ENCODE measurements at places on chromosomes 11 and 22. TPM values are rescaled to one million over a fixed set of nuclear protein-coding genes. Genes with fewer than 3 reads are reported as not detected.
A peak's percentile ranks its signal among the peaks of the same experiment; 100 is the strongest.

FREY1 gene
- 3.1 TPM for total RNA-seq

MOGAT2 gene
- total RNA-seq = not detected

CSNK2A3 gene
- not detected for total RNA-seq

DNA sequence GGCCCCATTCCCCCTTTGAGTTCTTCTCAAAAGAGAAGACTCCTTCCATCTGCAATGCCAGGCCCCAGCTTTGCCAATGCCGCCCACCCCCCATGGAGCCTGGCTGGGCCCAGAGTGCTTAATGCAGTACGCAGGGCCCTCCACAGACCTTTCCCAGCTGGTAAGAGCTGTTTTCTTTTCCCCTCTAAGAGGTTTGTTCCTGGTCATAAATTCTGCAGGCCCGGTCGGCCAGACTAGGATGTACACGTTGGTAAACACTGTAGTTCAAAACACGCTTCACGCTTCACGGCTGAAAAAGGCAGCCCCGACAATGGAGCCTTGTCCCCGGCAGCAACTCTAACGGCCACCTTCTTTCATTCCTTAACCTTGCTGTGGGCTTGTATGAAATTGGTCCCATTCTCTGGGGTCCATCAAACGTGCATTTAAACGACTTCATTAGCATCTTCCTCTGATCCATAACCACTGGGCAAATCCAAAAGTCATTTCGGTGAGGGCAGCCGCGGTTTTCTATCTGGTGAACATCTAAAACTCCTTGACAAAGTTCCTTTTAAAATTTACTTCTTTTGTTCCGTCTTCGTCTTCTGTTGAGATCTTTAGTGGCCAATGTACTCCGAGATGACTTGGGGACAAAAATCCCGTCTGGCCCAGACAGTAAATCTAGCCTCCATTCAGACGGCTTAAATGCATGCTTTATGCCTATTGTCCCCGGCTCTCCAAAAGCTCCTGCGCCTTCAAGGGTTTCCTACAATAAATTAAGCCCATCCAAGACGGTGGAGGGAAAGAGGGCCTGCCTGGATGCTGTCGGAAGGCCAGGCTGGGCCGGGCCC lies 60.0 kb upstream of the MYEOV start:
- DNase-seq = no peak

DNA sequence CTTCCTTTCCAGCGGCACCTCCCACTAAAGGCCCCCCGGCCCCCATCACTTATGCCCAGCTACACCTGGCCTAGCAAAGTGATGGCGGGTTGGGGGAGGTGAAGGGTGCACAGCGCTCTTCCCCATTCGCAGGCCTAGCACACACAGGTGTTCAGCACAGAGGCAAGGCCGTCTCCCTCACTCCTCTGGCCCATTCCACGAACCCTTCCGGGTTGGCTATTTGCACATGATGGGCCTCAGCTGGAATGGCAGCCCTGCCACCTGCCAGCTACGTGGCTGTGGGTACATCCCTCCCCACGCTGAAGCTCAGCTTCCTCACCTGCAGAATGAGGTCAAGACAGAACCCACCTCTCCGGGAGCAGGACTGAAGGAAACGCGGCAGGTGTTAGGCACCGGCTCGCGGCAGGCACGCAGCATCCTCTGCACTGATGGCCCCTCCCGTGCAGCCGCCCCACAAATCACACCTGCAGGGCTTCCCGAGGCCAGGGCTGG lies 4.8 kb downstream of the KIAA0930 start:
- DNase-seq = no peak

DNA sequence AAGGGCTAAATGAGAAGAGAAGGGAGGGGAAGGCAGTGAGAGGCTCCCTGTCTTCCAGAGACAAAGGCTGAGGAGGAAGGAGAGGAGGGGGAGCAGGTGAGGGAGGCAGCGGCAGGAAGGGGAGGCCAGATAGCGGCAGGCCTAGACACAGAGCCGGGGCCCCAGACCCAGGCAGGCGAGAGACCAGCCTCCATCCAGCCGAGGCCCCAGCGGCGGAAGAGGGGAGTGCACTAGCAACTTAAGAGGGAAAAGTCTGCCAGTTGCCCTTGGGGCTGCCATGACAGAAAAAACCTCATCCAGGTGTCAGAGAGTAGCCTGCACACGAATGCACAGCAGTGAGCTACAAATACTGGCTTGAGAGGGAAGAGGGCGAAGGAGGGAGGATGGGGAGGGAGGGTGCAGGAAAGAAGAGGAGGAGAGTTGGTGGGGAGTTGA lies 46.7 kb downstream of the IGLL1 start:
- peak; percentile 15 for DNase-seq

DNA sequence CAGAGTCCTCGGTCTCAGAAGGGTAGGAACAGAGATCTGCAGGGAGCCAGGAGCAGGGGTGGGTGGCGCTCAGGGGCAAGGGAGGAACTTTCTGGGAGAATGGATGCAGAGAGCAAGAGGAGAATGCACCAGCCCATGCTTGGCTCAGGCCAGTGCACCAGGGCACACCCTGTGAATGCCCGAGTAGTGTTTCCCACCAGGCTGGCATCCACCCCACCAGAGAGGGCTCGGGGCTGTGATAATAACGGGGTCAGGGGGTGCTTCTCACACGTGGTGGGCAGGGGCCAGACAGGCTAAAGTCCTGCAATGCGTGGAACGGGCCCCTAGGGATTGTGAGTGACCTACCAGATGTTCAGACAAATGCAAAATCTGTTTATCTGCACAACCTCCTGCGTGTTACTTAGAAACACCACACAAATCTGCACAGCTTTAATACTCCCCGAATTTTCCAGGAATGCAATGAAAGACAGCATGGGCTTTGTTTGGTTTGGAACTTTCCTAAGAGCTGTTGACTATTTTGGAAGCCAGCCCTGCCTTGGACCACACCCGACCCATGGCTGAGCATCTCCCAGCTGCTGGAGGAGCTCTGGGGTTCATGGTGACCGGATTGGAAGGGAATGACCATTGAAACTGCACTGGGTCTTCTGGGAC lies 368.3 kb downstream of the SHANK2 start:
- no peak for DNase-seq

GRCh38 chr11:11280826-11281225 lies 72.2 kb downstream of the CSNK2A3 start:
- no peak for DNase-seq

- peak; percentile 54 for DNase-seq
Measured at GRCh38 chr11:119741369-119742262, 12.6 kb upstream of the NECTIN1 start.

- DNase-seq = no peak
Measured at GRCh38 chr11:86064220-86064803, 4.6 kb downstream of the PICALM start.

GRCh38 chr11:14093065-14093464 lies 130.5 kb downstream of the SPON1 start:
- no peak for DNase-seq

- no peak for DNase-seq
Measured at GRCh38 chr22:44085743-44086270, 61.7 kb downstream of the PARVB start.

DNA sequence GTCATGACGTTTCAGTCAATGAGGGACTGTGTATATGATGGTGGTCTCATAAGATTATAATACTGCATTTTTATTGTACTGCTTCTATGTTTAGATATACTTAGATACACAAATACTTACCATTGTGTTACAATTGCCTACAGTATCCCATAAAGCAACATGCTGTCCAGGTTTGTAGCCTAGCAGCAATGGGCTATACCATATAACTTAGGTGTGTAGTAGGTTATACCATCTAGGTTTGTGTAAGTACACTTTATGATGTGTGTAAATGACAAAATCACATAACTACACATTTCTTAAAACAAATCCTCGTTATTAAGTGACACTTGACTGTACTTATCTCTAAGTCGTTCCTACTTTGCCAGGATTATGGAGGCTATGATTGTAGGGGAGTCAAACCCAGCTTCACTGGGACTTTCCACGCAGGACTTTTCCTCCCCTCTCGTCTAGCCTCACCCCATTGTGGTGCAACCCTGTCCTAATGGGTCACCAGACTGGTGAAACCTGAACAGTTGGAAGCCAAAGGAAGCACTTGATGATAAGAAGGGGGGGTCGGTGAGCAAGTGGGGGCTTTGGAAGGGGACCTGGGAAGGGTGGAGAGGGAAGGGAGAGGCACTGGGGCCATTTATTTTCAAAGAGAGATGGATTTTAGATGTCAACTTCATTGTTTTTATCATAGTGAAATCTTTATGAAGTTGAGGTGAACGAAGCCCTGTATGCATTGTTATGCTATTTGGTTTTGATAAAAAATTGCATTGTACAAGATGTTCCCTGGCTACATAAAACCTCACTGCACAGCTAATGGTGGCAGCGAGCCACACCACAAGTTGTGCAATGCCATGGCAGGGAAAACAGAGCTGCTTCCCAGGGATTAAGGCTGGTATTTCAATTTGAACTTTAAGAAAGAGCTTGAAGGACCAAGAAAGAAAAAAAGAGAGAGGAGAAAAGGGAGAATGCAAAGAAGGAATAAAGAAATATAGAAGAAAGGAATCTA lies 129.1 kb downstream of the EHF start:
- DNase-seq = no peak

- no peak for DNase-seq
Measured at GRCh38 chr11:116194156-116194904, 578.5 kb downstream of the BUD13 start.

GRCh38 chr22:23565915-23566704 lies 14.0 kb downstream of the IGLL1 start:
- DNase-seq = no peak

DNA sequence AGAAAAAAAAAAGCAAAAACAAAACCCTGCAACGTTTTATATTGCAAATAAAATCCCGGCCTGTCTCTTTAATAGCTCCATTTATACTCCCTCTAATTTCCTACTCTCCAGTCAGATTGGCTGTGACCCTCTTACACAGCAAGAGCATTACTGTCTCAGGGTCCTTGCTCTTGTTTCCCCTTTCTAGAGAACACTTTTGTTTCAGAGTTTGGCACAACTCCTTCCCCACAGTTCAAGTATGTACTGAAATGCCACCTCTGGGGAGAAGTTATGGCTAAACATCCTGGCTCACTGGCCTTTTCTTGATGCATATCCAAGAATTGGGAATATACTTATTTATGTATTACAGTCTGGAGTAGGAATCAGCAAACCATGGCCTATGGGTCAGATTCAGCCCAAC lies 2.6 kb downstream of the CASP12 start:
- no peak for DNase-seq

GRCh38 chr22:45583504-45583903 lies 80.8 kb downstream of the FBLN1 start:
- no peak for DNase-seq
